Omental fat pad (tissue), 4 donors: ENCODE measurements at places on chromosomes 5 and 9. TPM values are rescaled to one million over a fixed set of nuclear protein-coding genes. Genes with fewer than 3 reads are reported as not detected.

The IL4 gene
- not detected for total RNA-seq

The PCDHAC2 gene
- total RNA-seq = 3.1 TPM

The ADAMTS2 gene
- total RNA-seq = 61.9 TPM

The NME5 gene
- 0.36 TPM for total RNA-seq

The C5orf58 gene
- not detected for total RNA-seq

The HDHD3 gene
- total RNA-seq = 13.5 TPM

The TSSK1B gene
- total RNA-seq = not detected

The RLN1 gene
- not detected for total RNA-seq

The SPINK4 gene
- total RNA-seq = not detected

DNA sequence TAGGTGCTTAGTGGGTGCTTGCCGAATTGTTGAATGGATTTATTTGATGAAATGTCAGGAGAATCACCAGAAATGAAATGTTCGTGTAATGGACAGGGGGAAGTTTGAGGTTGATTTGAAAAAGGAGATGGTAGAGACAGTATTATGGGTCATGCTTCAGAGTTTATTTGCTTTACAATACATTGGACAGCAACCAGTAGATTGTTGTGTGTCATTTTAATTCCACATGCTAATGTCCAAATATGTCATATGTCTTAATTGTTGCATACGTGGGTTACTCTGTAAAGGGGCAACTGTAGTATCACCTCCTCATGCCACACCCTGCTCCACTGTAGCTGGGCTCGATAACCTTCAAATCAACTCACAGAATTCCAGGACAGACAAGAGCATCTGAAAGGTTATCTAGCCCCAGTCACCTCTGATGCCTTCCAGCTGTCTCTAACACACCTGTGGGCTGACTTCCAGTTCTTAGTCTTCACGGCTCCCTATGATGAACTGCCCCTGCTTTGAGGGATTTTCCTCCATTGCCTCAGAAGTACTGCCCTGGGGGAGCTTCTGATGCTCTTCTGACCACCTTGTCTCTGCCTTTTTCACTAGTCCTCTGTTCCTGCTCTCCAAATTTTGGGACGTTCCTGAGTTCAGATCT, 1.7 kb downstream of the PDCD1LG2 start:
- DNase-seq = no peak

DNA sequence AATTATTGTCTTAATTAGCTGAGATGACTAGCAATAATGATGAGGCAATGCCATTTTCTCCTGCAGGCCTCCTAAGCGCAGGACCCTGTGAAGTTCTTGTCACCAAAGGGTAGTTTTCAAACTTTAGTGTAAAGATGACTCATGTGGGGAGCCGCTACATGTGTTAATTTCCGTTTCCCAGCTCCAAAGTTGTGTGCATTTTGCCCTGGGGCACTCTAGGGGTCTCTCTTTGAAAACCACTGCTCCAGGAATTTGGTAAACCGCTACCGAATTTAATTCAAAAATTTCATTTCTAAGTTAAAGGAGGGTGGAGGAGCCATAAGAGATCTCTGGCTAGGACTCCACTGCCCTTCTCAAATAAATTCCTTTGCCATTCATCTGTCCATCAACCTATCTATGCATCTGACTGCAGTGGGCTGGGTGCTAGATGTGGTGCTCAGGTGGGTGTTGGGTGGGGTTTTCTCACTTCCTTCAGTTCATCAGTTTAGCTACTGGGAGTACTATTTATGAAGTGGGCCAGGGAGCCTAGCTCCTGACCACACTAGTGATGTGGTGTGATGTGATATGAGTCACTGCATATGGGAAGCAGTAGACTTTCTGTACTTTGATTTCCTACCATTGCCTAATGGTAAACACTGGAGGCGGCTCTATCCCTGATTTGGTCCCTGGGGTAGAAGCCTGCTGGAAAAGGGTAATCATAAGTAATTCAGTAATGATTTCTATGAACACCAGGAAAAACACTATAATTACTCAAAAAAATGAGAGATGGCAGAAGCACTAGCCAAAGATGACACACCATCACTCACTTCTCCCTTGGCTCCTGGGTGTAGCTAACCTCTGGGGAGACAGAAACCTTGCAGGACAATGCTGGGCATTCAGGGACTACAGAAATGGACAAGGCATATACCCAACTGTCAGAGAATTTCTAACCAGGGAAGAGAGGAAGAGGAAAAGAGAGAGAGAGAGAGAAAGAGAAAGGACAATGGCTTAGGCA, 4.0 kb upstream of the ZSWIM6 start:
- DNase-seq = no peak

- no peak for DNase-seq
Measured at GRCh38 chr9:125743682-125744428, 3.3 kb upstream of the PBX3 start.

DNA sequence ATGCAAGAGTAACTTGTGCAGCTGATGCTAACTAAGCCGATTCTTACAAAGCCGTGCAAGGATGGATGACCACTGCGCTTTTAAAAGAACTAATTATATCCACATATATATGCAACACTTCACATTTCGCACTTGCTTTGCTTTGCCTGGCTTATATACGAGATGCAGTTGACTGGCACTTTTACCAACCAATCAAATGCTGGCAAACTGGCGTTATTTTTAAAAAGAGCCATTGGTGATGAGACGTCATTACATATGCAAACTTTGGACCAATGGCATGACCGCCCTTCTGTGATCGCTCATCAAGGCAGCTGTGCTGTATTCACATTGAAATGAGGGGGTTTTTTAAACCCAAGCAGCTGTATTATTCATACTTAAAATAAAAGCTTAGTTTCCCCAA, 1147.7 kb upstream of the WWC1 start:
- no peak for DNase-seq

DNA sequence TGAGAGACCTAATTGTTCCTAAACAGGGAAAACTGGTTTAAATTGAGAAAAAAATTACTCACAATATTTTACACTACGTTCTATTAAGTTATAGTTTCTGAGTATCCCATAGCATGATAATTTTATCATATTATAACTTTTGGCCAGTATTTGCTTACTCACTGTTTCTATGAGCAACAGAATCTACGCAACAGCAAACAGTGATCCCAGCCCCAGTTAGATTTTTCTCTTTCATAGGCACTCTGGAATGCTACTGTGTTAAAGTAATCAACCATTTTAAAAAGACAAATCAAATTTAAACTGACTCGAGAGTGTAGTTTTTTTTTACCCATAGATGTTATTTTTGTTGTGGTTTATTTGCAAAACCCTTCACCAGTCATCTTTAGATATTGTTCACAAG, 107.2 kb downstream of the XRCC4 start:
- no peak for DNase-seq

DNA sequence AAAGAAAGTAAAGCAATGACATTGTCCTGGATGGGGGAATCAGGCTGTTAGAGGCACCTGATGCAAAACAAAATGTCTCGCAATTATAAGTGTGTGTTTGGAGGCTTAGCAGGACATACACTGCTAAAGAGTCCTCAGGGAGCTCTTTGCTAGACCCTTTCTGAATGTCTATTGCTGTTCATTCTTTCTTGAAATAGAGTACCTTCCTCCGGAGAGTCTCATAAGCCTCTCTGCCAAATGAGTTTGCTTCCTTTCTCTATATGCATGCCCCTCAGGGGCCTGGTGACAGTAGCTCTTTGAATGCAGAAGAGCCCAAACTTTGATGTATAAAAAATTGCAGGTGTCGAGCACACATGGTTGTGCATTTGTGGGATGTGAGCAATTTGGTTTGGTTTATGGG, 26.4 kb upstream of the ADAMTSL1 start:
- DNase-seq = no peak

DNA sequence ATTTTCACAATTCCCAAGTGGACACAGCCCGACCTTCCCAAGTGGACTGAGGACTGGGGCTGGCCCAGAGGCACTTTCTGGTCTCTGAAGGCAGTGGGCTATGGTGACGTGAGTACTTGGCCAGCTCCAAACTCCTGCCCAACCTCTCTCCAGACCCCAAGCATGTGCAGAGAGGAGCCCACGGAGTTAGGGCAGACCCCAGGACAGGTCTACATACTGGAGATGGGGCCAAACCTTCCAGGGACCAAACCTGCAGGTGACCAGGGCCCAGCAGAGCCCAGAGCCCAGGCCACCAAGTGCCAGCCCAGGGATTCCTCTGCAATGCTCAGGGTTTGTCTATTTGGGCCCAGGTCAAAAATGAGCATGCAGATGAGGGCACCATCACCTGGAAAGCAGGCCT, 15.3 kb downstream of the BRD3 start:
- DNase-seq = no peak

DNA sequence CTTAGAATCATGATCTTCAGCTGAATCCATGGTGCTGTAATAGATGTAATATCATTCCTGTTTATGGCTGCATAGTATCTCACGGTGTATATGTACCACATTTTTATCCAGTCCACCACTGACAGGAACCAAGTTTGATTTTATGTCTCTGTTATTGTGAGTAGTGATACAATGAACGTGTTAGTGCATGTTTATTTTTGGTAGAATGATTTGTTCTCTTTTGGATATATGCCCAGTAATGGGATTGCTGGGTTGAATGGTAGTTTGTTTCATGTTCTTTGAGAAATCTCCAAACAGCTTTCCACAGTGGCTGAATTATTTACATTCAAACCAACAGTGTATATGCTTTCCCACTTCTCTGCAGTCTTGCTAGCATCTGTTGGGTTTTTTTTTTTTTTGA, 175.1 kb upstream of the CDH10 start:
- no peak for DNase-seq

GRCh38 chr5:72760259-72760658, 56.2 kb upstream of the TNPO1 start:
- no peak for DNase-seq

GRCh38 chr5:131671409-131671808, 36.4 kb upstream of the RAPGEF6 start:
- no peak for DNase-seq

DNA sequence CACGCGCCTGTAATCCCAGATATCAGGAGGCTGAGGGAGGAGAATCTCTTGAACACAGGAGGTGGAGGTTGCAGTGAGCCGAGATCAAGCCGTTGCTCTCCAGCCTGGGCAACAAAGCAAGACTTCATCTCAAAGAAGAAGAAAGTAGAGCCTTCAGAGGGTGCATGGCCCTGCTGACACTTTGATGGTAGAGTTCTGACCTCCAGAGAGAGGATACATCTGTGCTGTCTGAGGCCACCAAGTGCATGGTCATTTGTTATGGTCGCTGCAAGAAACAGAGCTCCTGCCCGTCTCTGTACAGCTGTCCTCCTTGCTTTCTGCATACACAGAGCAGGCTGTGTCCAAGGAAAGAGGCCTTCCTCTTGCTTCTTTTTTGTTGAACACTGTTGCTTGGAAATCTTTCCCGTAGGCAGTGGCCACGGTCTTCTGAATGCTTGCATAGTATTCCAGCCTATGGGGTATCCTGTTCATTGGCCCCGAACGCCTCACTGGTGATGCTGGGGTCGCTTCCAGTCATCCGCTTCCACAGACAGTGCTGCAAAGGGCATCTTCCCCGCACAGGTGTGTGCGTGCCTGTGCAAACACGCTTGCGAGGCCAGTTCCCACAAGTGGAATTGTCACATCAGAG, 36.8 kb upstream of the UNC5A start:
- DNase-seq = no peak

GRCh38 chr5:156460471-156460870, 133.5 kb downstream of the SGCD start:
- DNase-seq = no peak

DNA sequence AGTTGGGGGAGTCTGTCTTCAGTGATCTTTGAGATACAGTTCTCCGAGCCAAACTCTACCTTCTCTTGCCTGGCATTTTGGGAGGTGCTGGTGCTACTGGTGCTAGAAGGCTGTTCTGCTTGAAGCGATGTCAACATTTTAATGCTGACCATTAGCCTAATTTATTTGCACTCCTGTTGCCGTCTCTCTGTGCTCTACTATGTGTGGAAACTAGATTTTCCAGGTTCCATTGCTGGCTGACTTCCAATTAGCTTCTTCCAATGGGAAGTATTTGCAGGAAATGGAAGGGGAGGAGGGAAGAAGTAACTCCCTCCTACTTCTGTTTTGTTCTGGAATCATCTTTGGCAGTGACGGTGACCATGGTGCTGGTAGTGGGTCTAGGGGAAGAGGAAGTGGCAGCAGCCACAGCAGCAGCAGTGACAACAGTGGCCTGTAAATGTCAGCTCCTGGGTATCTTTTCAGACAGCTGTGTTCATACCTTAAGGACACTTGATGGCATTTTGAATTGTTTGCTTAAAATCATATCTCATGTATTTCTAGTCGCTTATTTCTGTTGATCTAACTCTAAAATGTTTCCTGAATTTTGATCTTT, 7.9 kb downstream of the TXNDC8 start:
- no peak for DNase-seq

DNA sequence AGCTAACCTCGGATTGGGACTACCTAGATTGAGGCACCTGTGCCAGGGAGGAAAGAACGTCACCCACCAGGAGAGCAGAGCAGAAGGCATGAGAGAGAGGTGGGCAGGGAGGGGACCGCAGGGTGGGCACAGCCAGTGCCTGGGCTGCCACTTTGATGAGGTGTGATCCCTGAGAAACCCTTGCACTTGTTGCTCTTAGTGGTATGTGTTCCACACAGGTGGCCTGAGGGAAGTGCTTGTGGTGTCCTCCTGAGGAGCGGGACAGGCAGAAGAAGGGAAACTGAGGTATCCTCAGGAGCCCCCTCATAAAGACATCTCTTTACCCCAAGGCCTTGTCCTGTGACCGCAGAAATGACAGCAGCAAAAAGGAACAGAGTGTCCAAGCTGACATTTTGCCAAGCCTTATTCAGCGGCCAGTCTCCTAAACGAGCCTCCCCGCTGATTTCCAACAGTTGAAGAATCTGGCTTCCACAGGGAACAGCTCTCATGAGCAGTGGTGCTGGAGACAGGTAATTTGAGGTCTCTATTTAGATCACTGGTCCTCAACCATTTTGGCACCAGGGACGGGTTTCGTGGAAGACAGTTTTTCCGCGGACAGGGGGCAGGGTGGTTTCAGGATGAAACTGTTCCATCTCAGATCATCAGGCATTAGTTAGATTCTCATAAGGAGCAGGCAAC, 82.4 kb downstream of the FOXD1 start:
- no peak for DNase-seq

GRCh38 chr9:99103054-99103895, 1.6 kb upstream of the TGFBR1 start:
- DNase-seq = no peak

DNA sequence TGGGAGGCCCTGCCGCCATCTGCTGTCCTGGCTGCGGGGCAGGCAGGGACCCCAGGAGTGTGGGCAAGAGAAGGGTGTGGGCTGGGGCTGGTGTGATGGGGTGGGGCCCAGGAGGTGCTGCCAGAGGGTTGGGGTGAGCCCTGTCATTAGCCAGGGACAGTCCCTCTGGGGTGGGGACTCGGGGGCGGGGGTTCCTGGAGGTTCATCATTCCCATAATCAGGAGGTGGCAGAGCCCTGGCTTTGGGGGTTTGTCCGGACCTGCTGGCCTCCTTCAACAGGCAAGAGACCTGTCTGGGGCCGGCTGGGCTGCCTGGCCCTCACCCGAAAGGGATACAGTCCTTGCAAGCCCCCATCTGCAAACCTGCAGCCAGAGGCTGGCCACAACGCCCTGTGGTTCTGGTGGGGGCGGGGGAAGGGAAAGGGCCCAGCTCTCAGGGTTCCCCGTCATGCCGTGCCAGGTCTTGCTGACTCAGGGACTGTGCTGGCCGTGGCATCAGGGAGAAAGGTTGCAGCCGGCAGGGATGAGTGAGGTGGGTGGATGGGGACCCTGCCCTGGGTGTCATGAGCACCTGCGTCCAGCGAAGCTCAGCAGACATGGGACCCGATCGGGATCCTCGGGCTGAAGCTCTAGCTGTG, 65.2 kb downstream of the MRPL36 start:
- DNase-seq = no peak

GRCh38 chr5:137392261-137392660, 106.9 kb downstream of the SPOCK1 start:
- DNase-seq = no peak
